Activated T-cell treated with anti-CD3 and anti-CD28 coated beads, Interleukin-2, amount 50 U/mL, for 24 hours (primary cell): ENCODE measurements at places on chromosomes 12 and 14.

- no peak for DNase-seq
These were observed 1.7 kb downstream of the ERBB3 start for GRCh38 chr12:56081393-56082347.

GRCh38 chr12:31234053-31234840 lies 91.7 kb downstream of the SINHCAF start:
- DNase-seq: no peak

DNA sequence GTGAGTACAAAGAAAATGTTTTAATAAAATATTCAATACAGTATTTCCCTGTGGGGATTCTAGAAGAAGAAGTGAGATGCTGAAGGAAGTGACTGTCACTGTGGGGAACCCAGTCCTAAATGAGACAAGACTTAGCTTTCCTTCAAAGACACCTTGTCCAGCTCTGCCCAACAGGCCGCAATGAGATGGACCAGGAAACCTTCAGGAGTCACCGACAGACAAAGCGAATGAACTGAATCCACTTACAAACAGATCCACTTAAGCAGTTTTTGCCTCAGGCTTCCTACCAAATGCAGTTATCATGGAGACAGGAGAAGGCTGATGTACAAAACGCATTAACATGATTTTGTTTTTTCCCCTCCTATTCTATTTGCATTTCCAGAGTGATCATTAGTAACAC lies 9.6 kb downstream of the KCNJ8 start:
- DNase-seq: no peak

- DNase-seq: no peak
These were observed 915.3 kb downstream of the FSCB start for GRCh38 chr14:43591776-43592175.

- no peak for DNase-seq
These were observed 1.6 kb downstream of the AGAP2 start for GRCh38 chr12:57736741-57737466.

- DNase-seq: no peak
These were observed 40.2 kb downstream of the MOK start for GRCh38 chr14:102264775-102265174.

GRCh38 chr12:25463005-25463404 lies 90.1 kb downstream of the LMNTD1 start:
- DNase-seq: no peak

GRCh38 chr12:41188058-41188840 lies at the start of gene PDZRN4:
TSS of gene PDZRN4 (plus strand) at chr12:41188320.
- no peak for DNase-seq

DNA sequence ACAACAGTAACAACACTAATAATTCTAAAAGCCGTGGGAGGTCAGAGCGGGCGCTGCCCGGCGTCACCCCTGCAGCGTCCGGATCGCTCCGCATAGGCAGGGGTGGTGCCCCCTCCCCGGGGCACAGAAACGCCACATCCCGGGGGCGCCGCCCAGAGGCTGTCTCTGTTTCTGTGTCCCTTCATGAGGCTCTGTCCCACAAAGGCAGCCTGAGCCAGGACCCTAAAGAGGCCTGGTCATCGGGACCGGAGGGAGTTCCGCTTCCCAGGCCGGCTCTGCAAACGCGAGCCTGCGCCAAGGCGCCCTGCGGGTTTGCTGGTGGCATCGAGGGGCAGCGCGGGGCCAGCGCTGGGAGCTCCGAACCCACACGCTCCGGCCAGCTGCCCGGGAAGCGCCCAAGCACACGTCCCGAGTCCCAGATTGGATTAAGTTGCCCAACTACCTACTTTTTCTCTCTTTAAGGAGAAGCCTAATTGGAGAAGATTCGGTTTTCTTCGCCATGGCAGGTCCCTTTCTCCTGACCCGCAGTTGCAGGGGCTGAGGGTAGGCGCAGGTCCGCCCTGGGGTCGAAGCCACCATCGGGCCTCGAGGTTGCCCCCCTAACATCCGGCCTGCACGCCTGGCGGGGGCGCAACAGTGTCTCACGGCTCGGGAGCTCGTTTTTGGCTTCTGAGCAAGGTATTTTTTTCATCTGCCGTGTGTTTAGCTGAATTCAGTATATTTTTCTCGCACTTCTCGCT lies 421.7 kb downstream of the VRK1 start:
- DNase-seq: peak; percentile 68

GRCh38 chr12:97642911-97643310 lies 180.3 kb downstream of the RMST start:
- no peak for DNase-seq

DNA sequence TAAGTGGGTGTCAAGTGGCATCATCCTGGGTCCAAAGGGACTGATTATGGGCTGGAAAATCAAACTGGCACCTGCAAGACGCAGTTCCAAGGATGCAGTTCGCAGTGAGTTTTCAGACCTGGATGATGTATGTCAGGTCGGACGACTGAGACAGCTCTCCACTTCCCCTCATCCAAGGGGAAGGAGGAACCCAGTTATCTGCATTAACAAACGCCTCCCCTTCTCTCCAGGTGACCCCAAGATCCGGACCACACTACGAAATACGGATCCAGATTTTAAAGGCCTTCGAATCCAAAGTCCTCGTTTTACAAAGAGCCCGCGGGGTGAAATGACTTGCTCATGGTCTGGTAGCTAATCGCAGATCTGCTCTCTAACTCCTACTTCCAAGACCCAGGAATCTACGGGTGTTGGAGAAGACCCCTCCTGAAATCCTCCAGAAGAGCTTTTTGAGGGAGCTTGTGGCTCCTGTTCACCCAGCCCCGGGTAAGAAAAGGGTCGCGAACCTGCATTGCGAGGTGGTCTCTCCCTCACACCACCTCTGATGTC lies 460 bp upstream of the SYNE2 start:
- no peak for DNase-seq

- DNase-seq: peak; percentile 69
These were observed 172.8 kb downstream of the ETV6 start for GRCh38 chr12:11822081-11822834.

- DNase-seq: no peak
These were observed 40.2 kb downstream of the HEATR5A start for GRCh38 chr14:31380106-31380505.

- DNase-seq: no peak
These were observed 5.7 kb downstream of the FAM177A1 start for GRCh38 chr14:35051796-35052195.

GRCh38 chr12:133236144-133236543 lies 467 bp upstream of the ANHX start:
- no peak for DNase-seq

DNA sequence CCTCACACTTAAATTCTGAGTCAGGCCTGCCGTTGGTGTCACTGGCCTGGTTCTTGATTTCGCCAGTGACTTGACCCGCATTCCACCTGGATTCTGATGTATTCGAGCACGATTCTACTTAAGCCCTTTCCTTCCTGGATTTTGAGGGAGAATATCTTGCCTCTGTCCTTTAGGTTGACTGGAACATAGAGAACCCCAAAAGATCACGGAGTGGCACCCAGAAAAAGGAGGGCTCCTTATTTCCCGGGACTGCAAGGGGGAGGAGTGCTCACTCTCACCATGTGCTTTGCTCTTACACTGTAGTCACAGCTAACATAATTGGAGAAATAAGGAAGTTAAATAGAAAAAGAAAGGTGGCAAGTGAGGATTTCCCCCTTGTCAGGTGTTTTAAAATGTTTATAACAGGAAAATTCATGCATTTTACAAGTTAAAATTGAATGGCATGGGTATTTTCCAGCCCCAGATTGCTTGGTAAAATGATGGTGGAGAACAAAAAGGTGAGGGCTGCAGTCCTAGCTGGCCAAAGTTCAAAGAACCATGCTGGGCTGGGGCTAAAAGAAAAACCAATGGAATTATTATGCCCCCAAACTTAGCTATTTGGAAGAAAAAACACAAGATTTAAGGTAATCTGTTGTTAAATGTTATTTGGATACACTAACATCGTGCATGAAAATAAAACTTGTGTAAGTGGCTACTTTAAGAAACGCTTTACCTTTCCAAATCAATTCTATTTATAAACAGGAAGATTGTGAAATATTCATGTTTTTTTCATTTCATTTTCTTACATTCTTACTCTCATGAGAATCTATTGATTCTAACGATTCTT lies 8.9 kb downstream of the FOXA1 start:
- no peak for DNase-seq
